NCI-H1930 (cell line): ENCODE measurements at places on chromosomes 12 and 14.
A peak's percentile ranks its signal among the peaks of the same experiment; 100 is the strongest.

DNA sequence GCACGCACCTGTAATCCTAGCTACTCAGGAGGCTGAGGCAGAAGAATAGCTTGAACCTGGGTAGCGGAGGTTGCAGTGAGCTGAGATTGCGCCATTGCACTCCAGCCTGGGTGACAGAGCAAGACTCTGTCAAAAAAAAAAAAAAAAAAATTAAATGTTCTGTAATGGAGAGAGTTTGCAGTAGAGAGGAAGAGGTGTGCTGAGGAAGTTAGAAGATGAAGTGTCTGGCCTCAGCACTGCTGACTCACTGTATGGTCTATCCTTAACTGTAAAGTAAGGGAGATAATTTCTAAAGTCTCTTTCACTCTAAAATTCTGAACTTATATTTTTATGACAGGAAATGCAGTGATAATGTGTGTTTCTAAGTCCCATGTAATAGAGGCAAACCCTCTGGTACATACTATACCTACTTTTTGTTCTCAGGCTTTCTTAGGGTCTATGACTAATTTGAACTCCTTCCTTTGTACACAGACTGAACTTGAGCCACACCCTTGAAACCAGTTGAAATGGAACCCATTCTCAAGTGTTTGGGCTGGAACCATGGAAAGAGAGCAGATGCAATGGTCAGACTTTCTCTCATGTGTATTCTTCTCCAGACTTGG, 278.1 kb upstream of the FAR2 start:
- DNase-seq, result no peak

- no peak for DNase-seq
These were observed 15.0 kb upstream of the KCNMB4 start for GRCh38 chr12:70351076-70351475.

- no peak for DNase-seq
These were observed 275.3 kb downstream of the CCER1 start for GRCh38 chr12:90679674-90680073.

- no peak for DNase-seq
These were observed 294.2 kb downstream of the MED13L start for GRCh38 chr12:115983226-115983798.

DNA sequence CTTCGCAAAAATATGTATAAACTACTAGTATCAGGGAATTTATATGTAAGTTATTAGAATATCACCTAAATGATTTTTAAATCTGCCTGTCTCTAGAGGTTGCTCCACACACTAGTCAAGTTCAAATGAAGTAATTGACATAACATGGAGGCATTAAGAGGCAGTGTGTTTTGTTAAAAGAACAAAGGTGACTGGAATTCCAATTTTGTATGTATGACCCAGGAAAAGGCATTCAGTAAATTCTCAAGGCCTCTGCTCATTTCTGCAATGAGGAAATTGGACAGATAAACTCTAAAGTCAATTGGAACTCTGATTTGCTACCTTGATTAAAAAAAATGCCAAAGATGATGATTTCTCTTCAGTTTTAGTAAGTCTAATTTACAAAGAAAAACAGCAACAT, 117.1 kb downstream of the NAV3 start:
- DNase-seq, result no peak

DNA sequence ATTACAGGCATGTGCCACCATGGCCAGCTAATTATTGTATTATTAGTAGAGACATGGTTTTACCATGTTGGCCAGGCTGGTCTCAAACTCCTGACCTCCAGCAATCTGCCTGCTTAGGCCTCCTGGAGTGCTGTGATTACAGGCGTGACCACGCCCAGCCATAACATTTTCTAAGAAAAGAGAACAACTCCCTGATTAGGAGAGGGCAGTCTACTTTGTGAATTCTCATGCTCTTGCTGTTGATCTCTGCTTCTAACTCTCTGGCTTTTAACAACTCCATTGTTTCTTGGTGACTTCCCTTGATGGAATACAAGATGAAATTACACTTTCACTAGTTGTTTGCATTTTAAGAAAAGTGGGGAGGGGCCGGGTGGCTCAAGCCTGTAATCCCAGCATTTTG, 33.6 kb downstream of the SSH1 start:
- DNase-seq, result no peak

- peak; percentile 70 for DNase-seq
These were observed 18.8 kb upstream of the GAS2L3 start for GRCh38 chr12:100554608-100555077.

DNA sequence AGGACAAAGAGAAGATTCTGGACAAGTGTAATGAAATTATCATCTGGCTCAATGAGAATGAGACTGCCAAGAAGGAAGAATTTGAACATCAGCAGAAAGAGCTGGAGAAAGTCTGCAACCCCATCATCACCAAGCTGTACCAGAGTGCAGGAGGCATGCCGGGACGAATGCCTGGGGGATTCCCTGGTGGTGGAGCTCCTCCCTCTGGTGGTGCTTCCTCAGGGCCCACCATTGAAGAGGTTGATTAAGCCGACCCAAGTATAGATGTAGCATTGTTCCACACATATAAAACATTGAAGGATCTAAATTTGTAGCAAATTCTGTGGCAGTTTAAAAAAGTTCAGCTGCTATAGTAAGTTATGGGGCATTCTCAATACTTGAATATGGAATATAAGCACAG, 174.3 kb upstream of the CCND2 start:
- DNase-seq, result no peak

DNA sequence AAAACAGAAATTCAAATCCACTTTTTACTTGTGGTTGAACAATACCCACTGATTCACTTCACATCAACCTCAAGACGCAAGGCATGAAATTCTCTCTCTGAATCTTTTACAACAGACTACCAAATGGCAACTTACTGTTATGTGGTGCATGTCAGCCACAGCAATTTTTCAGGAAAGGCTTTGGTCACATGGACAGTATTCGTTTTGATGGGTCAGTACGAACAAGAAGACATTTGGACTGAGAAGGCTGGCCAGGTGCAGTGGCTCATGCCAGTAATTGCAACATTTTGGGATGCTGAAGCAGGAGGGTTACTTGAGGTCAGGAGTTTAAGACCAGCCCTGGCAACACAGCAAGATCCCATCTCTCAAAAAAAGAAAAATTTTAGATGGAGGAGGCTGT, 144.0 kb downstream of the SEC23A start:
- no peak for DNase-seq

DNA sequence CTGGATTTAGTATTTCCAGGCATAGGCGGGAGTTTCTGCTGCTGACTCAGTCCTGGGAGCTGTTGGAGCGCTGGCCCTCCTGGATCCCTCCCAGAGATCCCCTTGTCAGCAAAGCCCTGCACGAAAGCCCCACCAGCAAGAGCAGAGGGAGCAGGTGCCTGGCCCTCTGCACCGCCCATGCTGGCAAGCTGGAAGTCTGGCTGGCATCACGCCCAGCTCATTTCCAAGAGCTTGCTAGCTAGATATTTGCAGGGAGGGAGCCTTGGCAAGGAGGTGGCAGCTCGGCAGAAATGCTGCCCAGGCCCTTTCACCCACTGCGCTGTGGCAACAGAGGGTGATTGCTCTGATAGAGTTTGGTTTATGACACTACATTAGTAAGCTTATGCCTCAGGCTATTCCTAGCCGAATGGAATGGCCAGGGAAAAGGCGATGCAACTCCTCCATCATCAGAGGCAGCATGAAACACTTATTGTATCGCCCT, 193.9 kb downstream of the EMP1 start:
- DNase-seq, result no peak

DNA sequence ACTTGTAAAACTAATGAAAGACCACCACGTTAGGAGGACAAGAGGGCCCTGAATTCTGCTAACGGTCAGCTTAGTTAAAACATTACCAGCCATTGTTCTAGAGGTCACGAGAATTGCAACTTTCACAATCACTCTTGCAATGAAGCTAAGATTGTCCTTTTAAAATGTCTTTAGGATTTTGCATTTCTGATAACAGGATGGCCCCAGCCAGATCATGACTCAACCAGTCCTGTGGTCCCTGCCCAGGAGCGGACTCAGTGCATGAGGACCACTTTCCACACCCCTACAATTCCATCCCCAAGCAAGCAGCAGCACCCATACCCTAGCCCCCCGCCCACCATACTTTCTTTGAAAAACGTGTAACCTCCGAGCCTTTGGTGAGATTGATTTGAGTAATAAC, 28.7 kb downstream of the HSP90AA1 start:
- no peak for DNase-seq

- DNase-seq, result no peak
These were observed 132.2 kb downstream of the FLRT2 start for GRCh38 chr14:85662096-85662495.

DNA sequence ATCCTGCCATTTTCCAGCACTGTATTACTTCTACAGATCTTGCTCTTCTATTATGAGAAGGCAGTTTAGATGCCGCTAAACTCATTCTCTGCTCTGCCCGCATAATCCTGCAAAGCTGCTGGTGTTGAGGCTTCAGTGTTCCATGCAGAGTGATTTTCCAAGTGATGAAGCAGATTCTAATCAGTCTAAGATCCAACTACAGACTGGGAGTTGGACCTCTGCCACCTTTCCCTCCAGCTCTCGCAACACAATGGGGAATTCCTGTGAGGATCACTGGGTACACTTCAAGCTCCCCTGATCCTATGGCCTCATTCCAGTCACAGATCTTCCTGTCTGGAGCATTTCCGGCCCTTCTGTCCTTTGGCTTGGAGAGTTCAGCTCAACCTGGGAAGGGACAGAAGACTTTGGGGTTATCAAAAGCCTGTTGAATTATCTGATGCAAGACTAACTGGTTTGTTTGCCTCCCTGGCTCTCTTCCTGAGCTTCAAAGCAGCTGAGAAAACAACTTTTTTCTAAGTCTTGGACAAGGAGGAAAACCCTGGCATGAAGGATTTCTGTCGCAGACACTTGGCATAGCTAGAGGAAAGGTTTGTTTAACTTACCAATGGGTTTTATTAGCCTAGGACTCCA, 333.9 kb downstream of the ZFP36L1 start:
- DNase-seq, result peak; percentile 27

GRCh38 chr14:51109651-51110050, 14.7 kb upstream of the TRIM9 start:
- no peak for DNase-seq
